Activated naive CD8-positive, alpha-beta T cell treated with anti-CD3 and anti-CD28 coated beads, Interleukin-2, amount 50 U/mL, for 16 hours (primary cell): ENCODE measurements at places on chromosomes 6 and 20.

- no peak for DNase-seq
Observed at GRCh38 chr6:71529769-71530168, 241.2 kb downstream of the OGFRL1 start.

DNA sequence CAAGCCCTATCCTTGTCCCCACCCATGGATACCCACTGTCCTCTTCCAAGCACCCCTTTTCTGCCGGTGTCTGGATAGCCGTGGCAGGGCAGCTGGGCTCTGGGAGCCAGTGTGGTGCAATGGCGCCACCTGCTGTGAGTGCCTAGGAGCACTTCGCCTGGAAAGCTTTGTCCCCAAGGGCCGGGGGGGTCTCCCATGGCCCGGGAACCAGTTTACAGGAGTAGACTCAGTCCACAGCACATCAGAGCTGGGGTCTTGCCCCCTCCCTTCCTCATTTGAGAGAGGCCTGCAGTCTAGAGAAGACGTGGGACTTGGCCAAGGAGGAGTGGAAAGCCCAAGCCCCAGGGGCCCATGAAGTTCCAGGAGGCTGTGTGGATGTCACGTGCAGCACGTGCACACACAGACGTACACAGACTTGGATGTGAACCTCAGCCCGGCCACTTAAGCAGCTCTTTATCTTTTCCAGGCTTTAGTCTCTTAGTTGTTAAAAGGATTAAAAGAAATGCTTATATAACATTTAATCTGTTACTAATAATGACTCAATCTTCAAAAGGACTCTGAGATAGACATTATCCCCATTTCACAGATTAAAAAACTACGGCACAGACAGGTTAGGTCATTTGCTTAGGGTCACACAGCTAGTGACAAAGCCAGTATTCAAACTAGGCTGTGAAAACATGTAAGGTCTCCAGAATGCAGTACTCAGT is 40.9 kb upstream of the CDH22 start:
- DNase-seq = no peak

- no peak for DNase-seq
Observed at GRCh38 chr6:118501765-118502164, 46.3 kb upstream of the PLN start.

DNA sequence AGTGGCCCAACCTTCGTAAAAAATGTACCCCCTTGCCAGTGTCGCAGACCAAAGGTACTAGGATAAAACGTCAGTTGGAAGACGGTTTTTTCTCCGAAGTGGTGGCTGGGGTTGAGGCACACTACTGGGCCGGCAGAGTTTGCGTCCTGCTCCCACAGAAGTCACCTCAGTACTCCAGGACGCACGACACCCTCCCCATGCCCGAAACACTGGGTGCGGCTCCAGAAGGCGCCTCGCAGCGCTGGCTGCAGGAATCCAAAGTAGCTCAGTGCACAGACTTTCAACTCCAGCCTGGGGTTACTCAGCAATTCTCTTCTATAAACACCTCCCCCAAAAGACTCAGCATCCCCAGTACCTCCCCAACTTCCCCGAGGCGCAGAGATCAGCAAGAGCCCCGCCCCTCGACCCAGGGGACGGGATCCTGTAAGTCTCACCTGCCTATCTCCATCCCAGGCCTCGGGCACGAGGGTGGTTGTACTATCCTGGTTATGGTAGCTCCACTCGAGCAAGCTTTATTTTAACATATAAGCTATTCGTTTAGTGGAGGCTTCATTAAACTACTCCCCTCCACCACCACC is 88.2 kb downstream of the ZFP64 start:
- no peak for DNase-seq

DNA sequence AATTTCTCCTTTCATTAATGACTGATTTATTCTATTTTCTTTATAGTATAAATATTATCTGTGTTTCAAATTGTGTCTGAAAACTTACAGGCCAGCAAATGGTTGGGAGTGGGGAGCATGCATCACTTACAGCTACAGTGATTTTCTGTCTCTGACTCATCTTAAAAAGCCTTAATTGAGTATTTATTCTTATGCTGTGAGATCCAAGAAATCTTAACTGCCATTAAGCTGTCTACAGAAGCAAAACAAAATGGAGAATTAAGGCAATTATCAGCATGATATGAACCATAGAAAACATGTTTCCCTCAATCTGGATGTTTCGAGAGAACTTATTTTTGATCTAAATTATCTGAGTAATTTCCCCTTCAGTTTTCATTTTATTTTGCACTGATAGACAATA is 831.2 kb downstream of the KIF16B start:
- no peak for DNase-seq

DNA sequence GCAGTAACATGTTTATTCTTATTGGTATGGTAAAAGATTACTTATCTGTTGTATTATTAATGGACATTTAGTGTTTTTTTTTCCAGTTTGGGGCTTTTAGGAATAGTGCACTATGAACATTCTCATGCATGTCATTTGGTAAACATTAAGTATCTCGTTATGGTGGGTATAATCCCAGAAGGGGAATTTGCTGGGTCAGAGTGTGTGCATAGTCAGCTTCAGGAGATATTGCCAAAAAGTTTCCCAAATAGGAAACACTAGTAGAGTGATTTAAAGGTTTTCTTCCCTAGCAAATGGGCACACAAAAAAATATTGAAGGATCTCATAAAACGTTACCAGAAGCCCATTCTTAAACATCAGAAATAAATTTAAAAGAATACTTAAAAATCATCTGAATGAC is 25.2 kb upstream of the NHSL1 start:
- DNase-seq = no peak

DNA sequence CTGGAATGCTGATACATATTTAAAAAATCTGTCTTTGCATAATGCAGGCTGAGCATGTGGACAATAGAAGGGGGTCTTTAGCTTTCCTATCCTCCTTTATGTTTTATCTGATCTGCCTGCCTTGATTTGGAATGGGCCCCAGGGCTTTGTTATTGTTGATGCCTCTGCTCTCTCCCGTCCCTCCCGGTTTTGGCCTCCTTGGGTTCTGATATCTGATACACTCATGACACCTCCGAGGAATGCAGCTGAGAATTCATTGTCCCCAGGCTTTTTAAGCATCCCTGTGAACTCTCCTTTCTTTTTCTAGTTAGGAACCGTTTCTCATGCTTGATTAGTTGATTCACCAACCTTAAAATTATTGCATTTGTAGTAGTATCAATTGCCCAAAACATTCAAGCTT is 185.5 kb upstream of the RALGAPA2 start:
- DNase-seq = no peak

DNA sequence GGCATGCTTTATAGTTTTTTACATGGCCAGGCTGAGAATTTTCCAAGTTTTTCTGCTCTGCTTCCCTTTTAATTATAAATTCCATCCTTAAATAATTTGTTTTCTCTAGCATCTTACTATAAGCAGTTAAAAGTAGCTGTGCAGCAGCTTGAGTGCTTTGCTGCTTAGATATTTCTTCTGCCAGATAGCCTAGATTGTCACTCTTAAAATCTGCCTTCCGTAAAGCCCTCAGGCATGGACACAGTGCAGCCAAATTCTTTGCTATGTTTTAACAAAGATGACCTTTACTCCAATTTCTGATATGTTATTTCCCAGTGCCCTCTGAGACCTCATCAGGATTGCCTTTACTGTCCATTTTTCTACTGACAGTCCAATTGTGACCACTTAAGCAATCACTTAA is 92.6 kb upstream of the SGK1 start:
- no peak for DNase-seq

DNA sequence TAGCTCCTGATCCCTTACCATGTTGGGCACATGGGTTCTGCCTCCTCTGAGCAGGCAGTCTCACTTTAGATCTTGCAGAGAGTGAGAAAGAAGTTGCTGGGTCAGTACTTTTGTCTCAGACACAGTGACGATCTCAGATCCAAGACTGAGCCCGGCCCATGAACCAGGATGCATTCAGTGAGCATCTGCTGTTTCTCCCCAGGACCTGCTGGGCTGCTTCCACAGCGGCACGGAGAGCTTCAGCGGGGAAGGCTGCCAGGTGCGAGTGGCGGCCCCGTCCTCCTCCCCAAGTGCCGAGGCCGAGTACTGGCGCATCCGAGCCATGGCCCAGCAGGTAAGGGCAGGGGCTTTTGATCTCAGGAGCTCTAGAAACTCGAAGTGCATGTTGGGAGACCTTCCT is 53.9 kb upstream of the SMIM28 start:
- DNase-seq = no peak

GRCh38 chr6:17928514-17929430 is 58.7 kb downstream of the KIF13A start:
- DNase-seq = no peak

- DNase-seq = no peak
Observed at GRCh38 chr20:43579861-43580793, 10.6 kb upstream of the IFT52 start.

- no peak for DNase-seq
Observed at GRCh38 chr20:4227085-4227821, 211.9 kb upstream of the RNF24 start.

DNA sequence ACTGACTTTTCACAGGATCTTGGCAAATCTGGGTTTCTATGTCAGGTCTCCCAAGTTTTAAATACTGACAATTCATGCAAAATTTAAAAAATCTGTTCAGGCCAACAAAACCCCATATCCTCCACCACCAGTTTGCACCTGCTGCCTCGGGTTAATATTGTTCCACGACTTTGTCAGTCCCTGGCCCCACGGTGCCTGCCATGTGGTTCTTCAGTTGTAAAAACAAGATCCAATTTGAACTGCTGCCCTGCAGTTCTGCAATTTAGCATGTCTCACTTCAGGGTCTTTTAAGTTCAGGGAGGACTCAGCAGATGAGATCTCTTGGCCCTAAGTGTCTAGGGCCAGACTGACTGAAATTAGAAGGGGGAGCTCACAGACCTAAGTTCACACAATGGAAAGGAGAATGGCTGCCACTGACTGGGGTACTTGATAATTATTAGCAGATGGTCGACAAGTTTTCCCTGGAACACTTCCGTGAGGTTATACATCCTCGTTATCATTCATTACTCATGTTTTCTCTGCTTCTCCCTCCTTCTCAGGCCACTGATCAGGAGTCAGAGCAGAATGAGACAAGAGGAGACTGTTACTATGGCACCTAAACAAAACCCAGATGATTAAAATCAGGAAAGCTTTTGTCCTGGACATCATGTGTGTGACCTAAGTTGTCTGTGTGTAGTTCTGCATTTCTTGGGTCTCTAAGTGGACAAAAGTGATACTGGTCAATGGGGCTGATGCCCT is 223.6 kb downstream of the KIF16B start:
- no peak for DNase-seq

- no peak for DNase-seq
Observed at GRCh38 chr20:10217721-10218410, 764 bp upstream of the SNAP25 start.

DNA sequence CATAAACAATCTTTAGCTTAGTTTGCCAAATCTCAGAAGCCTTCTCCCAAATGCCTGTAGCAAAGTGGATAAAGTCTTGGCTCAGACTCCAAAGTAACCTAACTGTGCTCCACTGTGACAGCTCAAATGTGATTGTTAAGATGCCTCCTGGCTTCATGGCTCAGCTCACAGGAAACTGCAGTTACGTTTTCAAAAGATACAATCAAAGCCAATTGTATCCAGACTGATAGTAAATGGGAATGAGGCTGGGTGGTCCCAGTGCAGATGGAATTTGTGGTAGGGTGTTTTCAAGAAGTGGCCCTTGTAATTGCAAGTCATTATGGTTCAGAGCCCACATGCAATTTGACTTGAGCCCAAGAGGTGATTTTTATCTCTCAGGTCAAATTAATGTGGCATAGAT is 151.2 kb upstream of the TAB2 start:
- DNase-seq = no peak

DNA sequence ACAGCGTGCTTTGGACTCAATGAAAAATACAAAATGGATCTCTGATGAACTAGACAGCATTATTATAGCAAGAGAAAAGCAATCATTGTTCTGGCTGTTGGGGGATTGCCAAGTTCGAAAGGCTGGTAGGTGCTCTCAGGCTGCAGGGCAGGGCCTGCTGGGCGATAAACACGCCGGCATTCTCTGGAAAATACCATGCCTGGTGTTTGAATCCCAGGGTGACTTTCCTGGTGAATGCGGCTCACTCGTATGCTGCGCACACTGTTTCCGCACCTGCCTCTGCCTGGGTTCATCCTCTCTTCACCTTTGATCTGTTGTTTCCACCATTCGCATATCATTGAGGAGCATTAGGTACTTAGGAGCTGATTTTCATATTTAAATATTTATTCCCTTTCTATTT is 37.4 kb downstream of the GCNT2 start:
- DNase-seq = no peak

DNA sequence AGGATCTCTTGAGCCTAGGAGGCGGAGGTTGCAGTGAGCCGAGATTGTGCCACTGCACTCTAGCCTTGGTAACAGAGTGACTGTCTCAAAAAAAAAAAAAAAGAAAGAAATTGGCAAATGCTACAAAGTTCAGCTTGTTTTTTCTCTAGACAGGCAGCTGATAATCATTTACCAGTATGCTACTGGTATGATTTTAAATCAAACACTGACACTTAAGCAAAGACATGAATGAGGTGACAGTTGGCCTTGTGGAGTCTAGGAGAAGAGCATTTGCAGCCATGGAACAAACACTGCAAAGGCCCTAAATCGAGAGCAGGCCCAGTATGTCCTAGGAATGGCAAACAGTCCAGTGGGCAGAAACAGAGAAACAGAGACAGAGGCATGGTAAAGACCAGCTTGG is 99.7 kb upstream of the CEP85L start:
- no peak for DNase-seq

GRCh38 chr6:10534419-10534762 is 13.2 kb downstream of the GCNT2 start:
- DNase-seq = no peak

DNA sequence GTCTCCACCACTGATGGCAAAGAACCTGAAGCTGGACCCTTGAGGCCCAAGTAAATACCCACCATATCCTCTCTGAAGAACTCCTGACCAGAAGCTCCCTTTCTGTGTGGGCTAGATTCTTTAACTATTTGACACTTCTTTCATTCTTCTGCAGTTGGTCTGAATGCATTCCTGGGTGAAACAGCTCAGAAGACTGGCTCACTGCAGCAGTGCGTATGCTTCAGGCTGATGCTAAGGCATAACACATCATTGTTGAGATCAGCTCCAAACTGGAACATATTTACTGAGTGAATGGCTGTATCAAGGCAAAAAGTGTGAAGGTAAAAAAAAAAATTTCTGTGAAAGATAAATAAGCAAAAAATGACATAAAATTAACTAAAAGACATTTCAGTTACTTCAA is 19.7 kb downstream of the ZSCAN23 start:
- no peak for DNase-seq

- DNase-seq = no peak
Observed at GRCh38 chr20:25360631-25361286, 29.9 kb downstream of the ABHD12 start.

- no peak for DNase-seq
Observed at GRCh38 chr20:8187740-8188139, 55.7 kb downstream of the PLCB1 start.

GRCh38 chr6:17940151-17940792 is 47.2 kb downstream of the KIF13A start:
- DNase-seq = no peak

DNA sequence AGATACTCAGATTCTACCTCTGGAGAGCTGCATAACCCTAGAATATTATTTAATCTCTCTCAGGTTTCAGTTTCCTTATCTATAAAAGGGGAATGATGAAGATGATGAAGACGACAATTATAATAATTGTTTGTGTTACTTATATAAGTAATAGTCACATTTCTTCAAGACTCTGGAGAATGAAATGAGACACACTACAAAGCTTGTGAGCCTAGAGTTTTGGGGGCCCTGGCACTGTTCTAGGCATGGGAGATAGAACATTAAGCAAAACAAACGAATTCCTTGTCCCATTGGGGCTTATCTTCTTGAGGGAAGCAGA is 5.4 kb upstream of the ZNF217 start:
- no peak for DNase-seq
